NAMALWA (cell line): ENCODE measurements at places on chromosomes 4 and X.

DNA sequence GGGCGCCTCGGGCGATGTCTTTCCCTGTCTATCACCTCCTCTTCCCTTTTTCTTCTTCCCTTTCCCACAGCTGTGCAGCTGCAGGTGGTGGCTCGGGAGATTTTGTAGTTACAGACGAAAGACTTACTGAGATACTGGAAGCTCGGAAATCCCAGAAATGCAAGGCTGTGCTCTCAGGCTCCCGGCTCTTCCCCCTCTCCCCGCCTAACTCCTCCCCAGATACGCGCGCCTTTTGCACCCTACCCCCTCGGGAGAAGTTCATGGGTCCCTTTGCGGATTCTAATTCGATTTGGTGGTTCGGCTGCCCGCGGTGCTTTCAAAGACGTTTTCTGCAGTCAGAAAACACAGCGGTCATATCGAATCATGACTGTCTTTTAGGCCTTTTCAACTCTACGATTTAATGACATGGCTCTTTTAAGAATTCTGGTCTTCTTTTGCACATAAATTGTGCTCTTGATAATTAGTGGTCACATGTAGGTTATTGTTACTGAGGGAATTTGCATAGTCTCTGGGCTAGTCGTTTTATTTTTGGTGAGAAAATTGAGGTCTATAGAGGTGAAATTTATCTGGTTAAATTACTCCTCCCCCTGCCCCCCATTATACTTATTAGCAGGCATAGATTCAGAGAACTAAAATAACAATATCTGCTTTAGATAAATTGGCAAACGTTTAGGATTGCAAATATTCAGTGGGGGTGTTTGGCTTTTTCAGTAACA, 1.6 kb downstream of the SEPTIN11 start:
- DNase-seq: peak; percentile 55

GRCh38 chr4:3767570-3768288, 1.5 kb downstream of the ADRA2C start:
- DNase-seq: no peak

DNA sequence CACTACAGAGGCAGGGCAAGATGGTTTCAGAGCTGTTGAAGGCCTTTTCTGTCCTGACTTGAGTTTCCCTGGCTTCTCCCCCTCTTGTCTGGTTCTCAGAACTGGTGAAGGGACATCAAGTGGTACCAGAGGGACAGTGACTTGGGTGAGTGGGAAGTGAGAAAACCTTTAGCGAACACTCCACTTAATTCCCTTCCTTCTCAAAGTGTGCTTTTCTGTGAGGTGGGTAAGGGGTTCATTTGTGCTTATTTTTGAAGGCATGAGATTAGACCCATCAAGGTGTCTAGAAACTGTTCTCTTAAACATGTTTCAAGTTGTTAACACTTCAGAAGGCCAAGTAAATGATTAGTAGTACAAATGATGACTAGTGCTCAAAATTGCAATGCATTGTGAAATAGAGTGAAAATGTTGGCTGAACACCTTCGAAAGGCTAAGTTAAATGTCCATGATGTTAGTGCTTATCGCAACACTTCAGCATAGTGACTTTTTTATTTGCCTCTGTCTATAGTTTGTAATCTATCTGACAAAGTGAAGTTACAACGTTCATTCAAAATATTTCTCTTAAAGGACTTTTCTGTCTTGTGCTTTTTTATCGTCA, 2.8 kb downstream of the AREG start:
- no peak for DNase-seq

- no peak for DNase-seq
Observed at GRCh38 chrX:132365490-132365889, 123.3 kb downstream of the MBNL3 start.

- DNase-seq: peak; percentile 30
Observed at GRCh38 chr4:85368932-85369331, 106.0 kb upstream of the ARHGAP24 start.

- no peak for DNase-seq
Observed at GRCh38 chr4:79017481-79017880, 78.2 kb upstream of the PAQR3 start.

- DNase-seq: no peak
Observed at GRCh38 chr4:104128850-104129213, 365.9 kb downstream of the CXXC4 start.

DNA sequence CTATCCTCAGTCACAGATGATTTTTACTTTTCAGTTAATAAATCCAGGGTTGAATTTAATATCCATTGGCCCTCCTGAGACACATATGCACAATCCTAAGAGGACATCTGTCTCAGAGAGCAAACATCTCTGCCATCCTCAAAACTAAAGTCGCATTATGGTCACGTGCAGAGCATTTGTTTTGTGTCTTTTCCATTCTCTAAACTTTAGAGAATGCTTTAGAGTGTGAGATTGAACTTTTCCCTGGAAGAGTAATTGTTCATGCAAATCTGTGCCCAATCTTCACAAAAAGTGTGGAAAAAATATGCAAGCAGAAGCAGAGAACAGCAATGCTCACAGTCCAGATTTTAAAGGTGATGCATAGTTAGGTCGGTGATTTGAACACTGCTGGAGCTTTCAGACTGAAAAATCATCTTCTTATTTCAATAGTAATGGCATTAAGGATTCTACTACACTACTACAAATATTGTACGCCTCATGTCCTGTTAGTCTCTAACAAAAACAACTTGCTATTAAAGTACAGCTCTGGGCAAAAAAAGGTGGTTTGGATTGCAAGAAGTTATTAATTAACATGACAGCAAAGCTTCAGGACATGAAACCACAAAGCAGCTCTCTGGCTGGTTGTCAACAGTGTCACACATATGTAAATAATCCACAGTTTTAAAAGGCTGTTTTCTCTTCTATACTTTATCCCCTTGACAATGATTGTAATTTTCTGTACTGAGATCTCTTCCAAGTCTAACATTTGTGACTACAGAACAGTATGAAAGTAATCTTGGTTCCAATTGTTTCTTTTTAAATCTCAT, 19.9 kb downstream of the DCHS2 start:
- no peak for DNase-seq

DNA sequence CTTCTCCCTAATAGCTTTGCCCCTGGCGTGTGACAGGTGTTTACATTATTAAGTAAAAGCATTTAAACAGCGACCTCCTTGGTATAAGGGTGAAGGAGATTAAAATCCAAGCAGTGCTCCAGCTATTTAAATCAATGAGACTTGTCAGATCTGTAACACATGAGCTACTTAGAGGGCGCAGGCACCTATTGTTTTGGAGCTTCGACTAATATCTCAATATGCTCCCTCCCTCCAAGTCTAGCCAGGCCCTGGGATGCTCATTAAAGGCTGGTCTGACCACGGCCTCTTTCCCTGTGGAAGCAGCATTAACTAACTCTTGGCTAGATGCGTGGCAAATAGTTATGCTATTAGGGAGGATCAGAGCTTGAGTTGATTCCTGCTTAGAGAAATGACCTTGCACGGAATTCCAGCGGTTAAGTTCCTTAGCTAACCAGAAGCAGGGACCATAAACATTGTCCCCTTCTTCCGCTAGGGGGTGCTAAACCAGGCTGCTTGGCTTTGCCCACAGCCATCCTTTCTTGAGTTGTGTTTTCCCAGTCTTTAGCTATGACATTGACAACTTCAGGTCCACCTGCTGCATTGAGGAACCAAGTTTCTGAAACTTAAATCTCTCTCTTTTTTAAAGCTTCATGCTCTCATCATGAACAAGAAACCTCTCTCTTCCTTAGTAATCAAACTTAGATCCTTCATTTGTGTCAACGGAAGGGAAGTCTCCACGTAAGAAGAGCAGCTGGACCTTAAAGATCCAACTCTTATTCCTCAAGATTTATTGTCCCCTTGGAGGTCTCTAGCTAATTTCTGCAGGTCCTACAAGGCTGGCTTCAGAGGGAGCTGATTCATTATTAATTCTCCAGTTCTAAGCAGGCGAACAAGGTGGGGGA, 80.7 kb upstream of the IGFBP7 start:
- DNase-seq: peak; percentile 51

GRCh38 chrX:19616959-19617358, 101.7 kb upstream of the MAP3K15 start:
- no peak for DNase-seq

DNA sequence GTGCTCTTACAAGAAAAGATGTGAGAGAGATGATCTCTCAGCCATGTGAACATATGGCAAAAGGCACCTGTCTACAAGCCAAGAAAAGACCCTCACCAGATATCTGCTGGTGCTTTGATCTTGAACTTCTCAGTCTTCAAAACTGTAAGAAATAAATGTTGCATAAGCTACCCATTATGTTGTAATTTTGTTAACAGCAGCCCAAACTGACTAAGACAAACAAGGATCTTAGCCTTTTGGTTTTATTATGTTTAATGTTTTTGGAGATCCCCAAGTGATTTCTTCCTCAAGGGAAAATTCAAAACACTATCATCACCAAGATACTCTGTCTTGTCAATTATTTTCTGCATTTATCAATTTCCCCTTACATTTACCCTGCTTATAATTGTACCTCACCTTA, 21.8 kb upstream of the CCNI start:
- no peak for DNase-seq

GRCh38 chrX:40418813-40419195, 162.0 kb upstream of the ATP6AP2 start:
- no peak for DNase-seq

- DNase-seq: no peak
Observed at GRCh38 chrX:71367396-71367795, 1.2 kb downstream of the TAF1 start.

DNA sequence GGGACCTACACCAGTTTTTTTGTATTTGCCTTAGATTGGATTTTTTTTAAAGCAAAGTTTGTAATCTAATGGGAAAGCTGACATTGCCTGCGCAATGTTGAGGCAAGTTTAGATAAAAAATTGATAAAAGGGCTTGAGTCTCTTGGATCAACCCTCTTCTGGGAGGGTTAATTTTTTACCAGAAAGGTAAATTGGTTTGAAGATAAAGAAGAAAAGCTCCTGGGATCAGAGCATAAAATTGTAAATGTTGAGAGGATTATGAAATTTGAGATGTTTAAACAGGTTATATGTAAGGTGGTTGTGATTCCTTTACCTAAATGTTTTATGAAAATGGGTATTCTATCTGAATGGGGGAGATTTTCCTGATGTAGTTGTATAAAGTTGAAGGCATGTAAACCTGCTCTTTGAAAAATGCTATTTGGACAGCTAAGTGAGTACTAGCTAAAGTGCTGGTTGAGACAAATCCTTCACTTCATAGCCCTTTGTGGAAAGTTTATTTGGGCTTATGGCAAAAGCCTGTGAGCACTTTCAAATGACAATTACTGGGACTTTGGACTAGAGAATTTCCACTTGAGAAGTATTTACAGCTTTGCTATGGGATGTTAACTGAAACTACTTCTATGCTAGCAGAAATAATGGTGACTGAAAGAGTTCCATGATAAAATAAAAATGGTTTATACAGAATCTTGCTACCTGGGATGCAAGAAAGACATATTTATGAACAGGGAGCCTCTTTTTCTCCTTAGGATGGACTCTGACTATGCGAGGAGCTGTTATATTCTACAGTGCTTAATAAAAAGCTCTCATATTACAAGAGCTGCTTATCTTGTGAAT, 56.2 kb downstream of the UGT2B10 start:
- DNase-seq: no peak

DNA sequence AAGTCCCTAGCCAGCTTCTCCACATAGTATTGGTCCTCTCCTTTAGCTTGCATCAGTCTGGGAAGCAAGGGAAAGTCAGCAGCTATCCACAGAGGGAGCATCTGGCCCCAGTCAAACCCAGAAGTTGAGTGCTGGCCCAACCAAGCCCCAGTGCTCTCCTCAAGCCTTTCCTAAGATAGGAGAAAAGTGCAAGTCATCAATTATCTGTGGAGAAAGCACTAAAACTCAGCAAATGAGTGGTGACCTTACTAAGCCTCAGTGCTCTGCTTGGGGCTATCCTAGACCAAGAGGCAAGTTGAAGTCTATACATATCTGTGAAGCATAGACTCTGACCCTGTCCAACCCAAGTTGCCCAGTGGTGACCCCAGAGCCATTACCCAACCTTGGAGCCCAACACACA, 28.5 kb upstream of the MAGEE1 start:
- DNase-seq: no peak

DNA sequence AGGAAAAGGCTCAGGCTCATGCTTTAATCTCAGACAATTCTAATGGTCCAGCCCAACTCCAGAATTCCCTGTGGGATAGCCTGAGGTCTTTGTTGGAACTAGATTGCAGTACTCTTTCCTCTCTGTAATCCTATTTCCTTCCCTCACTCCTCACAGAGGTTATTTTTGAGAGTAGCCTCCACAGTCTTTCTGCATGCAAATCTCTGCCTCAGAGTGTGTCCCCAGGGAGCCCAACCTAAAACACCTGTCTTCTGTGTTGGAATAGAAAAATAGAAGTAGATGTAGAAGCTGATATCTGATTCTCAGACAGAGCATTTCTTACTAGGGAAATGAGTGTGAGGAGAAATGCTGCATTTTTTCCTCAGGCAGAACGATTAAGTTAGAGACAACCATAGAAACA, 915.5 kb upstream of the EPHA5 start:
- peak; percentile 2 for DNase-seq

DNA sequence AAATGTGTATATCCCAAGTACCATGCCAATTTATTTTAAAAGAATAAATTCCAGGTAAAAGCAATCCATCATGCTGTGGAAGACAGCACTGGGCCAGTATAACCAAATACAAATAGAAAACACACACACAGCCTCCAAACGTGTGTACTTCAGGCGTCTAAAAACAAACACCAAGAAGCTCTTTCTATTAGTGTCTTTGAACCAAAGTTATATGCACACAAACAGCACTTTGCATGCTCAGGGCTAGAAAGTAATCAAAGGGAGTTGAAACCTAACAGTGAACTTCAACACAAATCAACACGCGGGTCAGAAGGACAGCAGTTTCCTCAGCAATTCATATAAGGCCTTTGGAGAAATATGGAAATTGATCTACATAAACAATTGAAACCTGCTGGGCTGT, 15.4 kb downstream of the GASK1B start:
- no peak for DNase-seq

DNA sequence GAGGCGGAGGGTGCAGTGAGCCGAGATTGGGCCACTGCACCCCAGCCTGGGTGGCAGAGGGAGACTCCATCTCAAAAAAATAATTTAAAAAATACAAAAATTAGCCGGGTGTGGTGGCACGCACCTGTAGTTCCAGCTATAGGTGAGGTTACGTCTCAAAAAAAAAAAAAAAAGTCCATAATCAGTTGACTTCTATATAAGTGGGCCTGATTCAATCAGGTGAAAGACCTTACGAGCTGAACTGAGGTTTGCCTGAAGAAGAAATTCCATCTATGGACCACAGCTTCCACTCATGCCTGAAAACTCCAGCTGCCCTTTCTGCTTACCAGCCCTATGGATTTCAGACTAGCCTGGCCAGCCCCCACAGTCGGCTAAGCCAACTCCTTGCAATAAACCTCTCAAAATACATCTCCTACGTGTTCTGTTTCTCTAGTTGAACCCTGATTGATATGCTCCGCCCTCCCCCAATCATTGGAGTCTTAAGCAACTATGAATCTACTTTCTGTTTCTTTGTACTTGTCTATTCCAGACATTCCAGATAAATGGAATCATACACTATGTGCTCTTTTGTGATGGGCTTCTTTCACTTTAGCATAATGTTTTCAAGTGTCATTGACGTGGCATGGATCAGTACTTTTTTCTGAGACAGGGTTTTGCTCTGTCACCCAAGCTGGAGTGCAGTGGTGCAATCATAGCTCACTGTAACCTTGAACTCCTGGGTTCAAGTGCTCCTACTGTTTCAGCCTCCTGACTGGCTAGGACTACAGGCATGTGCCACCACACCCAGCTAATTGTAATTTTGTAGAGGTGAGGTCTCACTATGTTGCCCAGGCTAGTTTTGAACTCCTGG, 36.6 kb downstream of the SAT1 start:
- DNase-seq: no peak

GRCh38 chr4:133483600-133484246, 334.6 kb downstream of the PCDH10 start:
- peak; percentile 13 for DNase-seq
